ENCODE measurements at places on chromosomes 6 and 20.

GRCh38 chr20:15789079-15789478 is 784.2 kb downstream of the KIF16B start:
- no peak for DNase-seq

DNA sequence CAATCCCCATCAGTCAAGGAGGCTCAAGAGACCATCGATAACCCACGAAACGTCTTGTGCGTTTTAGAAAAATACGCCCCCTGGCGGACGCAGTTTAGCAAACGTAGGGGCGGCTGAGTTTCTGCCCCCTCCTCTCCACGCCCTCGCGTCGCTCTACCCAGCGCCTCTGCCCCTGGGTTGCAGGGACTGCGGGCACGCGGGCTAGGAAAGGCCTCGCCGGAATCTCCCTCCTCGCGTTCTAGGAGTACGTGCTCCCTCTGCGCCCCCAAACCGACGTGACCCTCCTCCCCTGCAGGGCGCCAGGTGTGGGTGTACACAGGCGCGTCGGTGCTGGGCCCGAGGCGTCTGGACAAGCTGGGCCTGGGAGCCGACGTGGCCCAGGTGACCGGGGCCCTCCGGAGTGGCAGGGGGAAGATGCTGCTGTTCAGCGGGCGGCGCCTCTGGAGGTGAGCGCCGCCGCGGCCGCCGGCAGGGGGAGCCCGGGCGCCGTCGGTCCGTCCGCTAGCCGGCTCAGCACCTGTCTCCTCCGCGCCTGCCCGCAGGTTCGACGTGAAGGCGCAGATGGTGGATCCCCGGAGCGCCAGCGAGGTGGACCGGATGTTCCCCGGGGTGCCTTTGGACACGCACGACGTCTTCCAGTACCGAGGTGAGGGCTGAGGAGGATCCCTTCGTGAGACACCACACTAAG is 5.3 kb downstream of the MMP9 start:
- peak; percentile 67 for DNase-seq

DNA sequence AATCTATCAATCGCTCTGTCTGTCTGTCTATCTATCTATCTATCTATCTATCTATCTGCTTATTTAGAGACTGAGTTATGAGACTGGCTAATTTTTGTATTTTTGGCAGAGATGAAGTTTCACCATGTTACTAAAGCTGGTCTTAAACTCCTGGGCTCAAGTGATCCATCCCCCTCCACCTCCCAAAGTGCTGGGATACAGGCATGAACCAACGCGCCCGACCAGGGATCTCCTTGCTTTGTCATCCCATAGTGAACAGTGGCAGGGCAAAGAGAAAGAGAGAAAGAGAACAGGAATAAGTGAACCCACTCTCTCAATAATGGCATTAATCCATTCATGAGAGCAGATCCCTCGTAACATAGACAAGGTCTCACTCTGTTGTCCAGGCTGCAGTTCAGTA is 66.4 kb upstream of the DSP start:
- DNase-seq: no peak

GRCh38 chr20:58583176-58583575 is 67.9 kb upstream of the STX16 start:
- no peak for DNase-seq

DNA sequence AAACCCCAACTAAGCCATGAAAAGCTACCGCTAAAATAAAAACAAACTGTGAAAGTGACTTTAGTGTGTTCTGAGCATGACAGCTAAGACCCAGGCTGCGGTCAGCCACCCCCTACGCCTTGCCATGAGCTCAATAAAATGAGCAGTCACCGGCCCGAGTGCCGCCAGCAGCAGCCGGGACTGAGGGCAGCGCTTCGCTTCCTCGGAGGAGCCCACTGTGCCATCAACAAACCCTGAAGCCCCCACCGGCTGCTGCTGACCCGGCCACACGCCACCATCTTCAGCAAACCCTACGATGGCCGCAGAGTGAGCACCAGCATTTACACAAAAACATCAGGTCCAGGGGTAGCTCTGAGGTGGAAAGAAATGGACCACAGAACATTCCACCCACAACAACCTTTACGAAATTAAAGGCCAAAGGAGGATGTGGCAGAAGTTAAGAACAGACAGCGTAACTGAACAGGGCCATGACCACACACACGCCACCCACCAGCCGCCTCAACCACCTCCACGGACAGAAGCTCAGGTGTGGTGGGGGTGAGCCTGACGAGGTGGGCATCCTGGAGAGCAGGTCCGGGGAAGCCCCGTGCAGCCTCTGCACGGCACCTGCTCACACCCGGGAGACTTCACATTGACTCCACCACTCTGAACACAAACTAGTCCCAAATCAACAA is 67.0 kb downstream of the THBS2 start:
- DNase-seq: no peak

GRCh38 chr6:113433335-113433991 is 423.7 kb upstream of the MARCKS start:
- no peak for DNase-seq

- peak; percentile 33 for DNase-seq
These were observed 61.9 kb upstream of the CARMIL1 start for GRCh38 chr6:25217302-25217701.

DNA sequence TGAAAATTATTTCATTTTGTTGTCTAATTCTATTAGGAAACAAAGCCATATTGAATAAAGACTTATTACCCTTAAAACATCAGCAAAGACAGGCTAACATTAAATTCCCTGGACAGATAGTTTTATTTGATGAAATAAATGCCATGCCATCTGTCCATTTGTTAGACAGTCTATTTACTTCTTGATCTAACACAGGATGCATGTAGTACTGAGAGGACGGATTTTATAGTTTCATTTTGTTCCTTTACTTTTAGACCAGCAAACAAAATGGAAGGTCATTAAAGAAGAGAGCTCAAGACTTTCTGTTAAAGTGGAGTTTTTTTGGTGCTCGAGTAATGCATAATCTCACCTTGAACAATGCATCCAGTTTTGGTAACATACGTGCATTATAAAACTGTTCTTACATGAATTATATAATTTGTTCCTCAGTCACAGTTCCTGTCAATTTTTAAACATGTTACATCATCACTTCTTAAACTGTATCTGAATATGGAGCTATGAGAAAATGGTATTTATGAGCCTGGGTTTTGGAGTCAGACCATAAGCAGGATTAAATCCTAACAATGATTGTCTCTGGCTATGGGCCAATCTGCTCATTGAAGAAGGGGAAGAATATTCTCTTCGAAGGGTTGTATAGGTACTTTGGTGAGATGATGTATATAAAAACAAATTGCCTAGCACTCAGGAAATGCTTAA is 46.0 kb downstream of the RFX6 start:
- no peak for DNase-seq

GRCh38 chr20:35009665-35010328 is 54.1 kb downstream of the MYH7B start:
- DNase-seq: no peak

GRCh38 chr6:56842686-56843475 is 112.0 kb upstream of the BEND6 start:
- DNase-seq: peak; percentile 74

DNA sequence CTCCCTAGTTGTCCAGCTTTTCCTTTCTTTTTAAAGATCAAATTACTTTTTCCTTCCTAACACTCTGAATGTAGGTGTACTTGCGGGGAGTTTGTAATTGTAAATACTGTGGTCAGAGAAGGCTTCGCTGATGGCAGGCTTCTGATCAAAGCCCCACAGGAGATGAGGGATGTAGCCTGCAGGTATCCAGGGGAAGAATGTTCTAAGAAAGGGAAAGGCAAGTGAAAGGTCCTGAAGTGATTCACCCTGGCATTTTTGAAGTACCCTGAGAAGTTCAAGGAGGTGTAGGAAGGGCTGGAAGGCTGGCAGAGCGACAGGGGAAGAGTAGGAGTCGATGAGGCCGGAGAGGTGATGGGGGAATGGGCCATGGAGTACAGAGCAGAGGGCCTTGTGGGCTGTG is 38.2 kb upstream of the CCN6 start:
- no peak for DNase-seq

Data from NCI-H526 (cell line).